Ammon's horn (tissue), 1 donor: ENCODE measurements at places on chromosomes 16 and 17.

DNA sequence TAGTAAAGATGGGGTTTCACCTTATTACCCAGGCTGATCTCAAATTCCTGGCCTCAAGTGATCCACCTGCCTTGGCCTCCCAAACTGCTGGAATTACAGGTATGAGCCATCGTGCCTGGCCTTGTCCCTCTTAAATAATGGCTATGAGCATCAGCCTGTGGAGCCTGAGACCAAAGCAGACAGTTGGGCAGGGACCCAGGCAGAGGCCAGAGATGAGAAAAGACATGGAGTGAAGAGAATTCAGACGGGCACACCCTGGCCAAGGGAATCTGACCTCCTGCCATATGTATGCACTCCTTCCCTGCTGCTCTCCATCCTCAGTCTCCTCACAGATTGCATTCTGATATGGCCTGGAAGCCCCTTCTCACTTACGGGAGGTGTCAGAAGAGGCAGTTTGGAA lies 98.4 kb upstream of the DNAH9 start:
- no peak for DNase-seq

DNA sequence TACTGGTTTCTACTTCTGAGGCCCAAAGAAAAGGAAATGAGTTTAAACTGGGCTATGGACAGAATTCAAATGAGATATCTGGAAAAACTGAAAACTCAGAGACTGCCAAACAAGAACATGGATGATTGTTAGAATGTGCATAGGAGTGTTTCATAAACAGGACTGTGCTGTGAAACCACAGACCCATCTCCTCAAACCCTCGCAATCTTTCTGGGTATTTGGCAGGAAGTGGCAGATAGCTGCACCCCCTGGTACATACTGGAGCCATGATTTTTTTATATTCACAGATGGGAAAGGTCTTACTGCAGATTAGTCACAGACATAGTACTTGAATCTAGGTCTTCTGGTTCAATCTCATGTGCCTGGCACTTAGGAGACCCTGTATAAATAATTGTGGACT lies 145.0 kb downstream of the CCDC182 start:
- no peak for DNase-seq

DNA sequence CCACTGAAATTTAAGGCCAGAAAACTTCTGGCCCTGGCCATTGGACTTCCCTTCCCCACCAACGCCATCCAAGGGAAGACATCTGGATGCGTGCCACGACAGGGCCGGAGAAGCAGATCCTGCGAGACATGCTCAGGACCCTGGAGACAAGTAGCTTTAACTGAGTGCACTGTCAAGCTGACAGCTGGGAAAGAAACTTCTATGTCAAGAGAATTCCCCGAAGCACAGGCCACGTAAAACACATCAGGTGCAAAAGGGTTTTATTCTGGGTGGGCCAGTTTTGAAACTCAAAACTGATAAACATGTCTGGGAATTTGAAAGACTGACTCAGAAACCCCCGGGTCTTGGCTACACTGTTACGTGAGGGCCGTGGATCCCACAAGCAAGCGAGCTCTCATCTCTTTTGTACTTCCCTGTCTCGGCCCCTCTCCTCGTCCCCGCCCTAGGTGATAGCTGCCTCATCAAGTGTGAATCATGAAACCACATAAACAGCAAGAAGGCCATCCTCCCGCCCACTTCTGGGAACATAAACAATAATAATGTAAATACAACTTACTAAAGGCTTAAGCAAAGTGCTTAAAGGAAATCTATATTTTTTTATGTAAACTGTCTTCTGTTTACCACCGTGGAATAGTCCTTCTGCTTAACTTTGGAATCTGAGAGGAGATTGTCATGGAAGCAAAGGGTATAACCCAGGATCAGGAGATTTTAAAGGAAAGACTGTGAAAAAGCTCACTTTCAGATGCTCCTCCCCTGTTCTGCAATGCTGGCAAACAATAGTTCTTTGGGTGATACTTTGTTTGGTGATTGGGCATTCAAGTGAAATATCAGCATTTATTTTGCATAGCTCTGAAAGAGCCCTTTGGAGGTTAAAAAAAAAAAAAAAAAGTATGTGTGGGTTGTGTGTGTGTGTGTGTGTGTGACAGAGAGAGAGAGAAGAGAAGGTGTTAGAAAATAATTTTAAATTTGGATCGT lies 406.0 kb upstream of the MAF start:
- no peak for DNase-seq

- no peak for DNase-seq
Observed at GRCh38 chr17:13678361-13678760, 76.6 kb upstream of the HS3ST3A1 start.

DNA sequence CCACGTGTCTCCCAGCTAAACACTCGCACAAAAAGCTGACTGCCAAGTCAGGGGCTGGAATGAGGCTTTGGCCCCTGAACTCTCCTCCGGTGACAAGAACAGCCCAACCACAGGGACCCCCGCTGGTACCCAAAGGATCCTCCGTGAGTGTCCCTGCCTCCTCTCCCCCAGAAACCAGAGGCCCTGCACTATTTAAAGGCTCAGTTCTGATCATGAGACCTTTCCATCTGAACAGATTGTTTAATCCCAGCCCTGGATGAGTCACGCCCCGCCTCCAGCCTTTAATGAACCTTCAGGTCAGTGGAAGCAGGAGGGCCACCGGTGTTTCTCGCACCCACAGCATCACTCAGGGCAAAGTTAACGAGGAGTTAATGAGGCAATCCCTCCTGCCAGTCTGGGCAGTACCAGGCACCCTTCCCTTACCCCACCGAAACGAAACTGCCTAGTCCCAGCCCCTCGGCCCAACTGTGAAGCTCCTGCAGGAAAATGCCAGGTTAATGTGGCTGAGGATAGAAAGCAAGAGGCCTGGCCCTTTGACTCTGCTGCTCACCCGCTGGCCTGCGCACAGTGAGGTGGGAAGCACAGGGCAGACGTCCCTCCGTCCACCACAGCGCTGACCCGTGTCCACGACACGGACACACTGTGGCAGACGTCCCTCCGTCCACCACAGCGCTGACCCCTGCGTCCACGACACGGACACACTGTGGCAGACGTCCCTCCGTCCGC lies 32.4 kb downstream of the TIMM22 start:
- no peak for DNase-seq

- no peak for DNase-seq
Observed at GRCh38 chr16:70158261-70158939, 15.2 kb upstream of the CLEC18C start.

GRCh38 chr17:6786618-6787017 lies 10.6 kb downstream of the FBXO39 start:
- peak; percentile 49 for DNase-seq

GRCh38 chr17:83192161-83192788 lies 112.9 kb downstream of the METRNL start:
- no peak for DNase-seq

- no peak for DNase-seq
Observed at GRCh38 chr17:12509801-12510200, 155.9 kb upstream of the MYOCD start.

GRCh38 chr16:85123891-85124635 lies 11.8 kb upstream of the CIBAR2 start:
- DNase-seq: no peak

GRCh38 chr17:79842656-79843473 lies 3.6 kb upstream of the CBX4 start:
- no peak for DNase-seq

DNA sequence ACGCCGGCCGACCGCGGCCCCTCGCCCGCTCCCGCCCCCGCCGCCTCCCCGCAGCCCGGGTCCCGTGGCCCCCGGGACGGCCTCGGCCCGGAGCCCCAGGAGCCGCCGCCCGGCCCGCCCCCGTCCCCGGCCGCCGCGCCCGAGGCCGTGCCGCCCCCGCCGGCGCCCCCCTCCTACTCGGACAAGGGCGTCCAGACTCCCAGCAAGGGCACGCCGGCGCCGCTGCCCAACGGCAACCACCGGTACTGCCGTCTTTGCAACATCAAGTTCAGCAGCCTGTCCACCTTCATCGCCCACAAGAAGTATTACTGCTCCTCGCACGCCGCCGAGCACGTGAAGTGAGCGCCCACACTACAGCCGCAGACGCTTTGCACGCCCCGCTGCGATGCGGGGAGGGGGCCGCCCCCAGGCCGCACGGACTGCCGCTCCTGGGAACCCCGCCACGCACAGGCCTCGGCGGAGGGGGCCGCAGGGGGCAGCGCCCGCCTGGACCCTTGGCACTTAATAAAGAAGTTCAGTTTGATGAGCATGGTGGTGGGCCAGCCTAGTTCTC lies 35.5 kb upstream of the ZC3H18 start:
- no peak for DNase-seq

DNA sequence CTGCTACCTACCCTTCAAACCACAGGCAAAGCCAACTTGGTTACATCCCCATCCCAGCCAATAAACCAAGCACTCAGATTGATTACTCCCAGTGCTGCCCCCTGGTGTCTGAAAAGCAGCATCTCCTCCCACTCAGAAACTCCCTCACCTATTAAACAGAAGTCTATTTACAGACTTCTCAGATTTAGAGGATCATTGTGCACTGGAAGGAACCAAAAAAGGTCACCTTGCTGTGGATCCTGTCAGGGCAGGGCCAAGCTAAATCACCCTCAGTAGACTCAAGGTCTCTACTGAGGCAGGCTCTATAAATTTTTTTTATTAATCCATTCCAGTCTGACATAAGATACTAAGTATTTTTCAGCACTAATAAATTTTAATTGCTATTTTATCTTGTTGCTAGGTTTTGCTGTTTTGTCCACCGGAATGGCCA lies 17.6 kb downstream of the HIGD1B start:
- peak; percentile 81 for DNase-seq

DNA sequence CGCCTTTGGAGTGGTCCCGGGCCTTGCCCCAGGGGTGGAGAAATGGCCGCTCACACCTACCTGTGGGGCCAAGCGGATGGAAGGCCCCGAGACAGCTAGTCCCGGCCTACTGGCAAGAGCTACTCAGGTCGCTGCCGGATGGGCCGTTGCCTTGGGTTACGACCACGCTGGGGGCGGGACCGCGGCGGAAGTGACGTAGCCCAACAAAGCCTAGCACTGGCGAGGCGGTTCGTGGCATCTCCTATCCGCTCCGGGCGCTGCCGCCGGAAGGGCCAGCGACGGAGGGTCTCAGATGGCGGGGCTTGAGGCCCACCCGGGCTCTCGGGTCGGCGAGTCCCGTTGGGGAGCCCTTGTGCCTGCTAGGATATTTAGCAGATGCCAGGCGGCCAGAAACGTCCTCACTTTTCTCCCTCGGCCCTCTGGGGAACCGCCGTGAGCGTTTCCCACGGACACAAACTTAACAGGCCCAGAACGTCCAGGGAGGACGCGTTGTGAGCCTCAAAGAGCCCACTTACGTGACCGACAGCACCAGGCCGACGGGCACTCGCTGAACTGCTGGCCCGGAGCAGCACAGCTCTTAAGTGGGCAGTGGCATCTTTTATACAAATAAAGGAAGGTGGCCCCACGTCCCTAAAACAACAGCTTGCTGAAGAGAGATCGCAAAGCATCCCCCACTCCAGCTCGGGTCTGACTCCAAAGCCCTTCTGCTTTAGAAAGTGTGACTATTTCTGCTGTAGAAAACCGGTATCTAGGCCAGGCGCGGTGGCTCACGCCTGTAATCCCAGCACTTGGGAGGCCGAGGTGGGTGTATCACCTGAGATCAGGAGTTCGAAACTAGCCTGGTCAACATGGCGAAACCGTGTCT lies at the start of gene C16orf46:
Gene C16orf46 (minus strand): TSS at position 163 of the 865 bp plus-strand sequence. CDS start 13,283 bp downstream, outside the sequence.
- peak; percentile 99 for DNase-seq

GRCh38 chr17:19345067-19345460 lies 17.5 kb downstream of the B9D1 start:
- DNase-seq: no peak

- DNase-seq: peak; percentile 86
Observed at GRCh38 chr17:20121359-20122253, 112.4 kb downstream of the SPECC1 start.

- no peak for DNase-seq
Observed at GRCh38 chr16:90048347-90048722, 28.8 kb downstream of the PRDM7 start.

GRCh38 chr16:17296431-17296830 lies 174.3 kb downstream of the XYLT1 start:
- DNase-seq: no peak

DNA sequence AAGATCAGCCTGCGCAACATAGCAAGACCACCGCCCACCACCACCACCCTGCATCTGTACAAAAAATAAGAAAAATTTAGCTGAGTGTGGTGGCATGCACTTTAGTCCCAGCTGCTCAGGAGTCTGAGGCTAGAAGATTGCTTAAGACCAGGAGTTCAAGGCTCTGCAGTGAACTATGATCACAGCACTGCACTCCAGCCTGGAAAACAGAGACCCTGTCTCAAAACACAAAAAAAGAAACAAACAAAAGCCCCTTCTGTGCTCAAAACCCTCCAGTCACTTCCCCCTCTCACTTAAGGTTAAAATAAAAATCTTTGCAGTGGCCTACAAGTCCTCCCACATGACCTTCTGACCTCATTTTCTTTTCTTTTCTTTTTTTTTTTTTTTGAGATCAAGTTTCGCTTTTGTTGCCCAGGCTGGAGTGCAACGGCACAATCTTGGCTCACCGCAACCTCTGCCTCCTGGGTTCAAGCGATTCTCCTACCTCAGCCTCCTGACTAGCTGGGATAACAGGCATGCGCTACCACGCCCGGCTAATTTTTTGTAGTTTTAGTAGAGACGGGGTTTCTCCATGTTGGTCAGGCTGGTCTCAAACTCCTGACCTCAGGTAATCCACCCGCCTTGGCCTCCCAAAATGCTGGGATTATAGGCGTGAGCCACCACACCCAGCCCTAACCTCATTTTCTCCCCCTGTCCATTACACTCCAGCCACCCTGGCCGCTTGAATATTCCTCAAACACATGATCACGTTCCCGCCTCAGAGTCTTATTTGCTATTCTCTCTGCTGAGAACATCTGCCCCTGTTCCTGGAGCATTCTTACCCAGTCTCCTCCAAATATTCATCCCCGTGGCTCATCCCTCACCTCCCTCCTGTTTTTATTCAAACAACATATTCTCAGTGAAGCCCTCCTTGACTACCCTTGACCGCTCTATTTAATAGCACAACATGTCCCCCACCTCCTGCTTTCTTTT lies 126.6 kb upstream of the MED13 start:
- DNase-seq: no peak

DNA sequence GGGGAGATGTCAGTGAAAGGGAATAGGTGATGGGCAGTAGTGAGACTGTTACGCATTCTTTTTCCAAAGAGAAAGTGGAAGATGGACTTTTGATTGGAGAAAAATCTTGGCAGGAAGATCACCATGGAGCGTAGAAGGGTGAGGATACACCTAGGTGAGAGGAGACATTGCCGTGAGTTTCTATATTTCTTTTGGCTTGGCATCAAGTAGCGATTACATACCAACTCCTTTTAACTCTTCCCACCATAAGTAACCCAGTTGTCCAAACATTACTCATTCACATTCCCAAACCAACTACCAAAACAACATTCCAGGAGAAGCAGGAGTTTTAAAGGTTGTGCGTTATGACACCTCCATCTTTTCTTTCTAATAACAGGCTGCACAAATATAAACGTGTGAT lies 10.7 kb upstream of the KRT28 start:
- DNase-seq: no peak

GRCh38 chr16:70683146-70683944 lies 2.5 kb downstream of the MTSS2 start:
- no peak for DNase-seq
